ENCODE measurements at places on chromosomes 11 and 22.

DNA sequence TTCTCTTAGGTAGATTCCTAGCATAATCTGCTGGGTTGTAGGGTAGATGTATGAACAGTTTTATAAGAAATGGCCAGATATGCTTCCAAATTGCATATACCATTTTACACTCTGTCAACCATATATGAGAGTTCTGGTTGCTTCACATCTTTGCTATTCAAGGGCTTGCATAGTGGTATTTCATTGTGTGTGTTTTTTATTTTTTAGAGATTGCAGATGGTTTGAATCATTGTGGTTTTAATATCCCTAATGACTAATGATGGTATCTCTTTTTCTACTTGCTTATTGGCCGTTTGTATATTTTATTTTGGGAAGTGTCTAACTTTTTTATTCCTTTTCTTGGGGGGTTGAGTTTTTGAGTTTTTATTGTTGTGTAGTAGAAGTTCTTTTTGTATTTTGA lies 26.9 kb downstream of the RNF214 start:
- peak; percentile 65 for DNase-seq

DNA sequence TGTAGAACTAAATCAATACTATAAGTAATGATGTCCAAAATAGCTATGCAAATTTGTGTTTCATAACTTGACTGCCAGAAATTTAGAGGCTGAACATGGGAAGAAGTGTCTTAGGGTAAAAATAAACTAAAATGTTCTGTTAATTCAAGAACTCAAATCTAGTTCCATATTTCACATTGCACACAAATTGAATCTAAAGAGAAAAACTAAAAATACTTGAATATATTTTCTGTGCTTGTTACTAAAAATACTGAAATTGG lies 43.5 kb downstream of the FANCF start:
- DNase-seq, result no peak

- DNase-seq, result no peak
These were observed 11.7 kb downstream of the CXCR5 start for GRCh38 chr11:118895093-118896039.

DNA sequence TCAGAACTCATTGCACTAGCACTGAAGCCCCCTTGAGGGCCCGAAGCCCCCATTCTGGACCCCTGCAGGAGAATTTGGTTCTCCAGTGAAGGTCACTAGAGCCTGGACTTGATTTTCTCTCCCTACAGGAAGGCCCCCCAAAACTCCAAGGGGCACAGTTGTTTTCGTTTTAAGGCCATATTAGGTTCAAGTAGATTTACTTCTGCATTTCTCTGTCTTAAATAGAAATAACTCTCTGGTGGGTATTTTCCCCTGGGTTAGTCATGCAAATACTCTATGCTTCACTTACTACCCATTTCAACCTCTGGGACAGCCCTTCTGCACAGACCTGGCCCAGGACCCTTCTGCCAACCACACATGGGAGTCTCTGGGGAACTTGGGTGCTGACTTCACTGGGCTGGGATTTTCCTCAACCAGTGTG lies 41.6 kb downstream of the WEE1 start:
- DNase-seq, result no peak

Data from M059J (cell line).